Lung (tissue), 17 donors: ENCODE measurements at places on chromosomes 2 and 18.
A peak's percentile ranks its signal among the peaks of the same experiment; 100 is the strongest.

- DNase-seq: no peak
- H3K4me3 ChIP-seq: no peak overlapping the region
- H3K36me3 ChIP-seq: no peaks in the 10 kb centered on the region
- H3K27me3 ChIP-seq: no peaks in the 10 kb centered on the region
Measured at GRCh38 chr2:77458216-77458615, 64.0 kb downstream of the LRRTM4 start.

DNA sequence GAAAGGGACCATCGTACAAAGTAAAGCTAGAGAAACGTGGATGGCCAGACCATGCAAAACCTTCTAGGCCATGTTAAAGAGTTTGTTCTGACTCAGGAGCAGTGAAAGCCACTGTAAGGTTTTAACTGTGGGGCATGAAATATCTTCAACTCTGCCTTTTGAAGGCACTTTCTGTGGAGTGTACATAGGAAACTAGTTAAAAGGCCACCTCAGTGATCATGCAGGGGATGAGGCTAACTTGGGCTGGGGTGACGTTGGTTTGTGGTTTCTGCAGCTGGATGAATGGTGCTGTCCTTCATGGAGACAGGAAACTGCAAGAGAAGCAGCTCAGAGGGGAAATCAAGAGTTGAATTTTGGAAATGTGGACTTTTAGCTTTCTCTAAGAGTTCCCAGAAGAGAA, 190.7 kb downstream of the CDCA7 start:
- DNase-seq: no peak
- H3K36me3 ChIP-seq: no peaks in the 10 kb centered on the region
- H3K27me3 ChIP-seq: no peaks in the 10 kb centered on the region
- no peaks in the 10 kb centered on the region for H3K4me1 ChIP-seq

DNA sequence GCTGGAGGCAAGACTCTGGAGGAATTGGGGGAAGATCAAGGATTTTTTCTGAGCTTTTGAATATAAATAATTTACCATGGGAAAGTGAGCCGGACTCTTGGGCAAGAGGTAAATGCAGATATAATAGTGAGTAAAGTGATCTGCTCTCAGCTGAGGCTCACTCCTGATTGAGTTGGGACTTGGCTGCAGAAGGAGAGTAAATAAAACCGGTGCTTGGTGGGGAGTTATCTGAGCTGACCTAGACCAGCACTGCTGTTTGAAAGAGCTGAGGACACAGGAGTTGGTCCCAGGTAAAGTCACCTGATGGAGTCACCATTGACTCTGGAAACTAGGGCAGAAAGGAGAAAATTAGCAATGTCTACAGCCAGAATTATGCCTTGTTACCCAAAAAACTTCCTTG, 57.3 kb upstream of the LRPPRC start:
- no peaks in the 10 kb centered on the region for H3K27me3 ChIP-seq
- no peak overlapping the region for H3K27ac ChIP-seq
- H3K4me3 ChIP-seq: no peak overlapping the region
- no peaks in the 10 kb centered on the region for H3K4me1 ChIP-seq

GRCh38 chr2:74401891-74402290, 19.5 kb downstream of the C2orf81 start:
- H3K27ac ChIP-seq: no peak overlapping the region
- no peak overlapping the region for H3K4me3 ChIP-seq
- no peak for DNase-seq

DNA sequence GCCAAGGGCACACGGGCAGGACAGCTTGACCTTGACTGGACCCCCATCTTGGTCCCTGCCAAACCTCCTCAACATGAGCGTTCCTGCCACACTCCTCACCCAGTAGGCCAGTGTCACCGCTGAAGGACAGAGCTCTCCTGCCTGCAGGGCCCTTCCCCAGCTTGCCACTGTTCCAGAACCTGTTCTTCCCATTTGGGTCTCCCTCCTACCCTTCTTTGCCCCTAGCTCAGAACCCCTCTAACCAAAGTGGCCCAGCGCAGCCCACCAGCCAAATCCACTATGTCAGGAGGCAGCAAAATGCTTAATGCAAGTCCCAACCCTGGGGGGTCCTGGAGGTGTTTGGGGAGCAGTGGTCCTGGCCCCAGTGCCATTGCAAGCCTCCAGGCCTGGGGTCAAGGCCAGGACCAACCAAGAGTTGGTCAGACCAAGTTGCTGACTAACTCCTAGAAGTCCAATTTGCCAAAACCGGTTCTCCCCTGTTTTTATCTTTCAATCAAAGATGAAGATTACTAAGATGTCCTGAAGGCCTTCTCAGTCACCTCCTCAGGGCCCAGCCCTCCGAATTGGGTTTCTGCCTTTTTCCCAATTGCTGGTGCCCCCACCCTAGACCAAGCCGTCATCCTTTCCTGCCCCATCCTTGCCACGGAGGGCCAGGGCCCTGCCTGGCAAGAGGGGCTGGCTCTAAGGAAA, 4.5 kb upstream of the ASPRV1 start:
- no peaks in the 10 kb centered on the region for H3K36me3 ChIP-seq
- H3K27ac ChIP-seq: no peak overlapping the region
- H3K27me3 ChIP-seq: no peaks in the 10 kb centered on the region
- H3K4me3 ChIP-seq: no peak overlapping the region
- DNase-seq: no peak

DNA sequence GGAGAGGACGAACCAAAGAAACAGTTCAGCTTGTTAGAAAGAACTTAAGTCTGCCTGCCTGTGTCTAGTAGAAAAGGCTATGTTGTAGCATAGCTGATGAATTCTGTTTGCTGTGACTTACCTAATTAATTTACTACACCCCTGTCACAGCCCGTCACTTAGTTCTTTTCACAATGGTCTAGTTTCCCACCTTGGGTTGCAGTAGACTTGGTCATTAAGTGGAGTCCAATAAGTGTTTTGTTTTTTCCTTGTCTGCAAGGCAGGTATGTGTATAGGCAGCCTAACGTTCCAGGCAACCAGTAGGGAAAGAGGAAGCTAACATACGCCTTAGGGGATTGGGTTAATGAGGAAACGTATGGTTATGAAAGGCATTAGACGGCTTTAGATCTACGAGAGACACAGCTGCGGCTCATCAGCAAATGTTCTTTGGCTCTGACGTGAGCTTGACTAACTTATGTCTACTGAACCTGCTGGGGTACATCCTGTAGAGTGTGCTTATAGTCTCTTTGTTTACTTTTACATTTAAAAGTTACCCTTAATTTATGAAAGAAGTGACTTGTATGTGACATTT, 180.1 kb downstream of the PRPF40A start:
- no peak overlapping the region for H3K27ac ChIP-seq
- H3K4me3 ChIP-seq: no peak overlapping the region
- H3K27me3 ChIP-seq: no peaks in the 10 kb centered on the region
- DNase-seq: peak; percentile 40
- H3K4me1 ChIP-seq: peaks cover 5% of the 10 kb centered on the region
- no peaks in the 10 kb centered on the region for H3K36me3 ChIP-seq

DNA sequence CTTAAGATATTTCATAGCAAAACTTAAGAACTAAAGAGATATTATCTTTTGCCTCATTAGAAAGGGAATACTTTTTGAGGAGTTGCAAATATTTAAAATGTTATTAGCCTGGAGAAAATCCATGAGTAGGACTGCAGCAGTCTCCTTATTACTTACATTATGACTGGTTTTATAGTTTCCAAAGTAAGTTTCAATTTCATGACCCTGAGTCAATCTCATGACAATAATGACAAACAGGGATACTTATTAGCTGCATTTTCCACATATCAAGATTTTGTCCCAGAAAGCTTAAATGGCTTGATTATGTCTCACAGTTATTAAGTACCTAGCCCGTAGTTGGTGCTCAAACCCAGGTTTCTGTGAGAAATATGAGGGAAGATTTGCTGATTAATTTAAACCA, 150.8 kb upstream of the ZEB2 start:
- H3K4me3 ChIP-seq: no peak overlapping the region
- H3K27me3 ChIP-seq: no peaks in the 10 kb centered on the region
- no peak overlapping the region for H3K27ac ChIP-seq
- H3K4me1 ChIP-seq: no peaks in the 10 kb centered on the region
- no peaks in the 10 kb centered on the region for H3K36me3 ChIP-seq

GRCh38 chr18:6668836-6669235, 60.7 kb upstream of the ARHGAP28 start:
- peak; percentile 68 for DNase-seq
- peaks cover 2% of the 10 kb centered on the region for H3K4me1 ChIP-seq
- H3K4me3 ChIP-seq: no peak overlapping the region
- H3K27ac ChIP-seq: no peak overlapping the region

DNA sequence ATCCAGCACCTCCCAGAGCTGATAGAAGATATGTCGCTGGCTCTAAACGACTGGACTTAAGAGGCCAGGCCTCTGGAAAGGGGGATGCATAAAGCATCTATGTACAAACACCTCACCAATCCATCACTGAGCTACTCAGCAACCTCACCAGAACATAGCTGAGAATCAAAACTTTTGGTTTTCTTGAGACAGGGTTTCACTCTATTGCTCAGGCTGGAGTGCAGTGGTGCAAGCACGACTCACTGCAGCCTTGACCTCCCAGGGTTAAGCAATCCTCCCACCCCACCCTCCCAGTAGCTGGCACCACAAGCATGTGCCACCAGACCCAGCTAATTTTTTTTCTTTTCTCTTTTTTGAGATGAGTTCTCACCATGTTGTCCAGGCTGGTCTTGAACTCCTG, 62.9 kb upstream of the MSH6 start:
- DNase-seq: no peak
- H3K4me3 ChIP-seq: no peak overlapping the region
- no peaks in the 10 kb centered on the region for H3K36me3 ChIP-seq
- H3K27me3 ChIP-seq: no peaks in the 10 kb centered on the region
- no peaks in the 10 kb centered on the region for H3K4me1 ChIP-seq

GRCh38 chr2:73112913-73113854, at the start of gene RAB11FIP5:
Gene RAB11FIP5, minus strand, starts transcription at chr2:73112948. Its CDS starts 171 bp downstream, at chr2:73112777.
- peak within 1 kb of the TSS; percentile 77 for H3K4me3 ChIP-seq
- peaks cover 24% of the 10 kb centered on the region for H3K4me1 ChIP-seq
- H3K36me3 ChIP-seq: no peaks in the 10 kb centered on the region
- DNase-seq: peak; percentile 80
- H3K27ac ChIP-seq: peak within 1 kb of the TSS; percentile 98

DNA sequence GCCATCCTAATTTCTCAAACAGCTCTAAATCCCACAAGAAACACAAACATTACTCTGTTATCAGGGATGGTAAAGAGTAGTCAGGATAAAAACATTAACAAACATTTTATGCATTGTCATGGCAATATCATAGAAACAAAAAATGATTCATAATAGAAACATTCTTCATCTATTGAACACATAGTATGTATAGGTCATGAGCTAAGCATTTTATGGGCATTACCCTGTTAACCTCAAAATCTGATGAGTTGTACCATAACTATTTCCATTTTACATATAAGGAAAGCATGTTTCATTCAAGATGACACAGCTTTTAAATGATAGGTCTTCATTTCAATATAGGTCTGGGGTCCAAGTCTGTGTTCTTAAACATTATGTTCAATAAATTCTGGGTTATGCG, 344.9 kb downstream of the RND3 start:
- no peaks in the 10 kb centered on the region for H3K4me1 ChIP-seq
- H3K4me3 ChIP-seq: no peak overlapping the region
- no peak overlapping the region for H3K27ac ChIP-seq
- no peaks in the 10 kb centered on the region for H3K36me3 ChIP-seq
- H3K27me3 ChIP-seq: no peaks in the 10 kb centered on the region
- no peak for DNase-seq

DNA sequence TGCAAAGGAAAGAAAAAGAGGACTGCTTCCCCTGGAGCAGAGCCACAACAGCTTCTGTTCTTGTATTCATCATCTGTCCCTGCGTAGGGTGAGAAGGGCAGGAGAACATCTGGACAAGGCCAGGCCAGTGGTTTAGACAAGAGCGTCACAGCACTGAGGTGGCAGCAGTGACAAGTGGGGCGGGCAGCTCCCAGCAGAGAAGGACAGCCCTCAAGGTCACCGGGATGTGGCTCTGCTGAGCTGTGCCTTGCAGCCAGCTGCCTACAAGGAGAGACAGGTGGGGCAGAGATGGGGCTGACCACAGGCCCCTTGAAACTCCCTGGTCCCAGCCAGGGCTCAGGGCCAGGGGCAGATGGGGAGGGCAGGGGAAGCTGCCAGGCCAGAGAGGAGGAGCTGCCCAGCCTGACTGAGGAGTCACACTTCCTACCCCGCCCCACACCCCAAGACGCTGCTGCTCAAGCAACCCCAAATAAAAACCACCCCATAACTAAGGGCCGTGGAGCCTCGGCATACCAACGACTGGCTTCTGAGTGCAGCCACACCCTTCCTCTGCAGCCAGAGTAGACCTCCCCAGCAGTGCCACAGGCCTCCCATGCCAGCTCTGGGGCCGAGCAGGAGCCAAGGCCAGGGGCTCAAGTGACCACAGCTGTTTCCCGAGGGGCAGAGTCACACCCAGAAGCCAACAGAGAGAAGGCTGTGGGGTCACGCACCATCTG, 5.4 kb downstream of the RAB11FIP5 start:
- H3K36me3 ChIP-seq: no peaks in the 10 kb centered on the region
- H3K4me3 ChIP-seq: no peak overlapping the region
- peaks cover 21% of the 10 kb centered on the region for H3K4me1 ChIP-seq
- peak overlapping the region; percentile 18 for H3K27ac ChIP-seq

GRCh38 chr2:81876624-81877023, 1572.1 kb upstream of the LRRTM1 start:
- H3K36me3 ChIP-seq: no peaks in the 10 kb centered on the region
- DNase-seq: no peak
- H3K27me3 ChIP-seq: no peaks in the 10 kb centered on the region
- H3K4me3 ChIP-seq: no peak overlapping the region
